Nephron progenitor cell (in vitro differentiated cells): ENCODE measurements at places on chromosomes 2 and 18.
A peak's percentile ranks its signal among the peaks of the same experiment; 100 is the strongest.

DNA sequence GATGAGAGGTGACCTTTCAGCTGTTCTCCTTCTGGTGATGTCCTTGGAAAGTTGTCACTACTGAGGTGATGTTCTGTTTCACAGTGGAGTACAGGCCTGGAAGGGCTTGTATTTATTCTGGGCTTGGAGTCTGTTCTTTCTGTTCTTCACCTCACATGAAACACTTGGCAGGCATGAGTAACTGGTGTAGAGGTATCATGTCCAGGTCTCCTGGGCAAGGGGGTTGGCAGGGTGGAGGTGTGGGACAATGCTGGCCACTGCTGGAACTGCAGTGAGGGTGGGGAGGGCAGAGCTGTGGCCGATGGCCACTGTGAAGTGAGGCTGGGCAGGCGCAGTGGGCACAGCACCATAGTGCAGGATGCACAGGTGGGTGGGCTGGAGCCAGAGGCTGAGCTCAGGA is 35.4 kb downstream of the PLEKHB2 start:
- no peak overlapping the region for H3K27ac ChIP-seq
- H3K4me1 ChIP-seq: no peaks in the 10 kb centered on the region
- no peak overlapping the region for H3K4me3 ChIP-seq
- peaks cover 65% of the 10 kb centered on the region for H3K36me3 ChIP-seq
- H3K27me3 ChIP-seq: peaks cover 2% of the 10 kb centered on the region

GRCh38 chr18:26210147-26210546 is 16.1 kb upstream of the TAF4B start:
- no peak overlapping the region for H3K27ac ChIP-seq
- DNase-seq: no peak

DNA sequence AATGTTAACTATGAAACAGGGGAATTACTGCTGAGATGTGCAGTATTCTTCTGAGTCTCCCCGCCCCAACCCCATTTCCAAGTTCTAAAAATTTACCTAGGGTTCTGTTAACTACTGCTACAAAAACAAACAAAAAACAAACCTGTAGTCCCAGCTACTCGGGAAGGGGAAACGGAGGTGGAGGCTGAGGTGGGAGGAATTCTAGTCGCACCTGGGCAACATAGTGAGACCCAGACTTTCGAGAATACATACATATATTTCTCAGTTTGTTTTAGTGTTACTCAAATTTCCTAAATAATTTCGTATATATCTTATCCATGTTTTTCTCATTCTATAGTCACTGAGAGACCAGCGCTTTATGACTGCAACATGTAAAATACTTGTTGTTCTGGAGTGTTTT is 989 bp downstream of the STAM2 start:
- peak overlapping the region; percentile 97 for H3K4me3 ChIP-seq
- no peaks in the 10 kb centered on the region for H3K27me3 ChIP-seq
- DNase-seq: no peak
- peak overlapping the region; percentile 100 for H3K27ac ChIP-seq
- H3K4me1 ChIP-seq: peaks cover 24% of the 10 kb centered on the region

- H3K4me3 ChIP-seq: no peak overlapping the region
- H3K4me1 ChIP-seq: peaks cover 27% of the 10 kb centered on the region
- no peaks in the 10 kb centered on the region for H3K36me3 ChIP-seq
- no peak overlapping the region for H3K27ac ChIP-seq
- no peak for DNase-seq
- peaks cover 11% of the 10 kb centered on the region for H3K27me3 ChIP-seq
Measured at GRCh38 chr2:45700407-45701013, 49.0 kb downstream of the PRKCE start.

- no peak overlapping the region for H3K27ac ChIP-seq
- peaks cover 9% of the 10 kb centered on the region for H3K36me3 ChIP-seq
- DNase-seq: no peak
- H3K4me1 ChIP-seq: peaks cover 13% of the 10 kb centered on the region
- no peak overlapping the region for H3K4me3 ChIP-seq
- H3K27me3 ChIP-seq: peaks cover 19% of the 10 kb centered on the region
Measured at GRCh38 chr2:26952374-26952773, 18.1 kb upstream of the MAPRE3 start.

GRCh38 chr2:233165895-233166661 is 85.4 kb upstream of the ATG16L1 start:
- H3K4me3 ChIP-seq: no peak overlapping the region
- peaks cover 9% of the 10 kb centered on the region for H3K27me3 ChIP-seq
- no peaks in the 10 kb centered on the region for H3K36me3 ChIP-seq
- H3K4me1 ChIP-seq: peaks cover 18% of the 10 kb centered on the region

DNA sequence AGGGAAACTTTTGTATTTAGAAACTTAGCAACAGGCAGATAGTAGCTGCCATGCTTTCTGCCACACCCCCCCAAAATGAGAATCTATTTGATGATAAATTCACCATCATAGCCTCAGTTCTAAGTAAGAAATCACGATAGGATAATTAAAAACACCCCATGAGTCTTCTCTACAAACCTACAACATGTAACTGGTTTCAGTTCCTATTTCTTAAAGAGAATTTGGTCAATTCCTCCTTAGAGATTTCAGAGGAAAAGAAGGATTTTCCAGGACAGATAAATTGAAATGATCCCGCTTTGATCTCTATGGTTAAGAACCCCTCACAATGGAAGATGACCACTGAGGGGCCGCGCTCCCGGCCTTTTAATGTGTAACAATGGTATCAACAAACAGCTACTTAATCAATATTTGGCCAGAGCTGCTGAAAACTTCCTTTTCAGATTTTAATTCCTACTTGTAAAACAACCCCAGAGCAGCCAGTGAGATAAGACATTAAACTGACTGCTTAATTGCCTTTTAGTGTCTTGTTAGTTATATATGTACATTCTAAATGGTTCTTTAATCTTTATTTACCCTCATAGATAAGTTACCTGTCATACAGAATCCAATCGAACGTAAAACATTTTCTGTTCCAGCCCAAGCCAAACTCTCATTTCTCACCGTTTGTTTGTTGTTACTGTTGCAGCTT is 10.1 kb downstream of the PAX3 start:
- no peak overlapping the region for H3K27ac ChIP-seq
- peaks cover 20% of the 10 kb centered on the region for H3K27me3 ChIP-seq
- peaks cover 98% of the 10 kb centered on the region for H3K4me1 ChIP-seq
- peak overlapping the region; percentile 80 for H3K4me3 ChIP-seq

- peaks cover 37% of the 10 kb centered on the region for H3K4me1 ChIP-seq
- H3K27ac ChIP-seq: peak overlapping the region; percentile 36
- no peak overlapping the region for H3K4me3 ChIP-seq
- H3K36me3 ChIP-seq: peaks cover 49% of the 10 kb centered on the region
- DNase-seq: no peak
Measured at GRCh38 chr2:191304939-191305875, 60.0 kb downstream of the MYO1B start.

DNA sequence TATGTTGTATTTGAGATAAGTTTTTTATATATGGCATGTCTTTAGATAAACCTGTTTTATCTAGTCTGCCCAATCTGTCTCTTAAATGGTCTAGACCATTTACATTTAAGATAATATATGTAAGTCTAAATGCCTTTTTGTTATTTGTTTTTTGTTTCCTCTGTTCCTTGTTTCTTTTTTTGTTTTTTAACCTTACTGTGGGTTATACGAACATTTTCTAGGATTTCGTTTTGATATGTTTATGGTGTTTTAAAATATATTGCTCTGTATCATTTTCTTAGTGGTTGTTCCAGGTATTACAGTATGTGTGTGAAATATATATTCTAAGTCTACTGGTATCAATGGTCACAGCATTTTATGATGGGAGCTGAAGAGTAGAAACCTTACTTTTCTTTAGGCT is 13.3 kb downstream of the BCL2L11 start:
- no peaks in the 10 kb centered on the region for H3K27me3 ChIP-seq
- peaks cover 92% of the 10 kb centered on the region for H3K36me3 ChIP-seq
- DNase-seq: no peak
- H3K27ac ChIP-seq: no peak overlapping the region
- peaks cover 61% of the 10 kb centered on the region for H3K4me1 ChIP-seq
- no peak overlapping the region for H3K4me3 ChIP-seq

DNA sequence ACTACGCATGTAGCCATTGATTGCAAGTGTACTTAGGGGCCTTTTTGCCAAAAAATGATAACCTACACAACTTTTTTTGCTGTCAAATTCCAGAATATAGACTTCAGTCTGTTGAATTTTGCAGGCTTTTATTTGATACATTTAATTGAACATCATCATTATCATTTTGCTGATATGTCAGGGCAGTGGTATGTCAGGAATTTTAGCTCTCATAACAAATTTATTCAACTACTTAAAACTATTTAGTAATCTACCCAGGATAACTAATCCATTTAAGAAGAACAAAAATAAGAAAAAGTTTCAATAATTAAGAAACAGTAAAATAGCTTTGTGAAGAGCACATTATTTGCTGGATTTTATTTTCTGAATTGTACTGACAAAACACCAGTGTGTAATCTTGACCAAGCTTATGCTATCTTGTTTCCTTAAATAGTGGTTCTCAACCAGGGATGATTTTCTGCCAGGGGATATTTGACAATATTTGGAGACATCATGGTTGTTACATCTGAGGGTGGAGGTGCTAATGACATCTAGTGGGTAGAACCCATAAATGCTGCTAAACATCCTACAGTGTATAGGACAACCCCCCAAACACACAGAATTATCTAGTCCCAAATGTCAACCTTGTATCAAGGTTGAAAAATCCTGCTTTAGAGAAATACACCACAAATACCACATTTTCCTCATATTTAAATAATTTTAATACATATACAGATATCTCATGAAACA is 12.1 kb upstream of the TTN start:
- peaks cover 3% of the 10 kb centered on the region for H3K27me3 ChIP-seq
- H3K4me1 ChIP-seq: peaks cover 6% of the 10 kb centered on the region
- DNase-seq: no peak
- no peak overlapping the region for H3K27ac ChIP-seq

DNA sequence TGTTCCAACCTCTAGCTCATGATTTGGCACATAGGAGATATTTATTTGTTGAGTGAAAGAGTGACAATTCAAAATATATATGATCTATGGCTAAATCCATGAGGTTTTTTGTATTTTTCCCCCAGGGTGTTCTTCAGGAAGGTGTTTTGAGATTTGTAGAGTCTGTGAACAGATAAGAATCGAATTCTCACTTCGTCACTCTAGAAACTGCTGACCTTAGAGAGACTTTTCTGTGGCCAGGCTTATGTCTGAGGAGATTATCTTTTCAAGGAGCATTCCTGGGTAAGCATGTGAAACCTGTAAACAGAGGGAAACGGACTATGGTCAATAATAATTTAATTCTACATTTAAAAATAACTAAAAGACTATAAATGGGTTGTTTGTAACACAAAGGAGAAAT is 849 bp upstream of the ITGB6 start:
- H3K27ac ChIP-seq: no peak overlapping the region
- H3K4me1 ChIP-seq: peaks cover 20% of the 10 kb centered on the region
- peaks cover 3% of the 10 kb centered on the region for H3K27me3 ChIP-seq
- peaks cover 4% of the 10 kb centered on the region for H3K36me3 ChIP-seq
- H3K4me3 ChIP-seq: no peak overlapping the region

DNA sequence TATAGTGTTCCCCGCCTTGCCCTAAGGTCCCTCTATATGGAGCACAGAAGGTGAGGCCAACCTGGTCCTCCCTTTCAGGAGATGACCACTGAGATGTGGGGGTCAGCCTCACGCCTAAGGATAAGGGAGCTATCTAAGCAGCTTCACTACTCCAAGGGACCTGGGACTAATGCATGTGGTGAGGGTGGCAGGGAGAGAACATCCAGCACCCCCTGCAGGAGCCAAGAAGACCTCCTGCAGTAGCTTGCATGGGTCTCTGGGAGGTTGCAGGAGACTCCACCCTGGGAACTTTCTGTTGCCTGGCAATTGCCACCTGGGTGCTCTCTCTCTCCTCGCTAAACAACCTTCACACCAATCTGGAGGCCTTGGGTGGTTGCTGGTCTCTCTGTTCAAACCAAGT is 93.0 kb upstream of the KLHL29 start:
- no peak overlapping the region for H3K27ac ChIP-seq
- no peak for DNase-seq
- H3K36me3 ChIP-seq: no peaks in the 10 kb centered on the region
- H3K27me3 ChIP-seq: no peaks in the 10 kb centered on the region

DNA sequence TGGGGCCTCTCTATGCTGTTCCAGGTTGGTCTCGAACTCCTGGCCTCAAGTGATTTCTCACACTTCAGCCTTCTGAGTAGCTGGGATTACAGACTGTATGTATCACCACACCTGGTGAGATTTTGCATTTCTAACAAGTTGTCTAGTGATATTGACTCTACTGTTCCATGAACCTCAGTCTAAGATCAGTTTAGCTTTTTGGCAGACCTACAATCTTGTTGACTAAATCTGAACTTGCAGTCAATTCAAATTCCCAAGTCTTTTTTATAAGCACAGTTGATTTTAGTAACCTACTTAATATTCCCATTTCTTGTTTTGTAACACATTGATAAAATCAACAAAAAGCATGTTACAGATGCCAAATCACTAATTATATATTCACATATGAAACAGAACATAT is 266.1 kb upstream of the CYP26B1 start:
- H3K27ac ChIP-seq: no peak overlapping the region
- no peaks in the 10 kb centered on the region for H3K4me1 ChIP-seq
- no peak overlapping the region for H3K4me3 ChIP-seq
- H3K27me3 ChIP-seq: no peaks in the 10 kb centered on the region
- no peaks in the 10 kb centered on the region for H3K36me3 ChIP-seq

- no peaks in the 10 kb centered on the region for H3K27me3 ChIP-seq
- no peak for DNase-seq
- no peaks in the 10 kb centered on the region for H3K4me1 ChIP-seq
- no peaks in the 10 kb centered on the region for H3K36me3 ChIP-seq
- H3K27ac ChIP-seq: no peak overlapping the region
Measured at GRCh38 chr2:193929131-193929530, 1727.9 kb upstream of the SLC39A10 start.

- peaks cover 90% of the 10 kb centered on the region for H3K4me1 ChIP-seq
- no peak for DNase-seq
- no peak overlapping the region for H3K4me3 ChIP-seq
- H3K27me3 ChIP-seq: peaks cover 17% of the 10 kb centered on the region
Measured at GRCh38 chr2:60409531-60409871, 144.0 kb downstream of the BCL11A start.

DNA sequence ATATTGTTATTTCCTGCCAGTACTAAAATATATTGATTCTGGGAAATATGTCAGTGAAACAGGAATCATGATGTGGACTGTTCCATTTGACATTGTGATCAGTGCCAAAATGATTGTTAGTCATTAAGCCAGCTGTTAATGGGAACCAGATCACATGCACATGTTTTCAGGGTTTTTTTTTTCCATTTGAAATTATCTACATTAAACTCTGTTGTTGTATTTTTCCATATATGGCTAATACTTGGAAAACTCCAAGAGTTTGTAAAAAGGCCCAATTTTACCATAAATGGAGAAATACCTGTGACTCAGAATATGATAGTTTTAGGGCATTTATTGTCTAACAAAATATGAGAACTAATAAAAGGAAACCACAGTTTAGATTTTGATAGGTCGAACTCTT is 13.4 kb downstream of the ITGAV start:
- DNase-seq: no peak
- H3K4me3 ChIP-seq: no peak overlapping the region
- H3K36me3 ChIP-seq: no peaks in the 10 kb centered on the region

DNA sequence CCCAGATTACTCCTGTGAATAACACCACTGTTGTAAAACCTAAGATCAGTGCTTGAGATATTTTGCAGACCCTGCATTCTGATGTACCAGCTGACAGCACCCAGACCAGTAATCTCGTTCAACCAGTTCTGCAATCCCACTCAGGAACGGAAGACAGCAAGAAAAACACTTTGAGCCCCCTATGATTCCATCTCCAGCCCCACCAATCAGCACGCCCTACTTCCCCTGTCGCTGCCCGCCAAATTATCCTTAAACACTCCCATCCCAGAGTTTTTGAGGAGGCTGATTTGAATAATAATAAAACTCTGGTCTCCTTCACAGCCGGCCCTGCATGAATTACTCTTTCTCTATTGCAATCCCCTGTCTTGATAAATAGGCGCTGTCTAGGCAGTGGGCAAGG is 173.9 kb upstream of the CDH2 start:
- H3K4me3 ChIP-seq: no peak overlapping the region
- H3K27me3 ChIP-seq: no peaks in the 10 kb centered on the region
- DNase-seq: no peak
- H3K36me3 ChIP-seq: no peaks in the 10 kb centered on the region
- H3K4me1 ChIP-seq: no peaks in the 10 kb centered on the region
- peak overlapping the region; percentile 73 for H3K27ac ChIP-seq
